Activated naive CD4-positive, alpha-beta T cell treated with Interleukin-2 at 50 U/mL for 16 hours (primary cell): ENCODE measurements at places on chromosomes 4 and X.

GRCh38 chr4:144906181-144906925, 191.6 kb downstream of the ANAPC10 start:
- no peak for DNase-seq

DNA sequence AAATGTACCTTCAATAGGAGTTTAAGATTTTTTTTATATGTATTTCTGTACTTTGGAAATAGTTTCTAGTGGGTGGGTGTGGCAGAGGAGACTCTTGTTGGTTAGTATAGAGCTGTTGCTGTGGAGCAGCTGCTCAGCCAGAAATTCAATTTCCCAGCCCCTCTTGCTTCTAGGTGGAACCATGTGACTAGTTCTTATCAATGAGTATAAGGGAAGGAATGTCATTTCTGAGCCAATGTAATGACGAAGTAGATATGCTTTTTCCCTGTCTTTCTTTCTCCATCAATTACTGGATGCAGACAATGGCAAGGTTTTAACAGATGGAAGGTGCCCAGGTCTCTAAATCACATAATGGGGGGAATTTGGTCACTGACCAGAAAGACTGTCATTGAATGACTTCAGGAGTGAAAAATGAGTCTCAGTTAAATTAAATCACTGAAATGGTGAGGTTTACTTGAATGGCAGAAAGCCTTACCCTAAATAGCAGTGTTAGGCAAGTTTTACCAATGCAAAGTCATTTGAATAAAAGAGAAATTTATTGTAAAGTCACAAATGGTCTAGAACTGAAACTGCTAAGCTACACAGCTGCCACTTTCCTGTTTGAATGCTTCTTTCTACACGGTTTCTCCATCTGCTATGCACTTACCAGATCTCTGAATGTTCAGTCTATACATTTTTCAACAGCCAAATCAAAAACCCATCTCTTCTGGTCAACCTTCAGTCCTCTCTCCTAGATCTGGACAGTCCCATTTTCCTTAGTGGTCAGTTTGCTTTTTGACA, 795.4 kb upstream of the MAGEB2 start:
- no peak for DNase-seq

DNA sequence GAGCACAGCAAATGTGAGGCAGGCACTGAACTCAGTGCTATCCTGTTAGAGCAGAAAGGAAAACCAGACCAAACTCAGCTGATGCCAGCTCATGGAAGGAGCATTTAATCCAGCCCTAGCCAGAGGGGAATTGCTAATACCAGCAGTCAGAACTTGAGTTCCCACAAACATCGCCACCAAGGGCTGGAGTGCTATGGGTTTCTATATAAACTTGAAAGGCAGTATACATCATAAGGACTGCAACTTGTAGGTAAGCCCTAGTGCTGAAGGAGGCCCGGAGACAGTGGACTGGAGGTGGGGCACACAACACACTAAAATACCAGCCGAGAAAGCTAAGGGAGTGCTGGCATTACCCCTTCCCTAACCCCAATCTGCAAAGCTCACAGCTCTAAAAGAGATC, 440.2 kb downstream of the PRR32 start:
- DNase-seq: no peak

DNA sequence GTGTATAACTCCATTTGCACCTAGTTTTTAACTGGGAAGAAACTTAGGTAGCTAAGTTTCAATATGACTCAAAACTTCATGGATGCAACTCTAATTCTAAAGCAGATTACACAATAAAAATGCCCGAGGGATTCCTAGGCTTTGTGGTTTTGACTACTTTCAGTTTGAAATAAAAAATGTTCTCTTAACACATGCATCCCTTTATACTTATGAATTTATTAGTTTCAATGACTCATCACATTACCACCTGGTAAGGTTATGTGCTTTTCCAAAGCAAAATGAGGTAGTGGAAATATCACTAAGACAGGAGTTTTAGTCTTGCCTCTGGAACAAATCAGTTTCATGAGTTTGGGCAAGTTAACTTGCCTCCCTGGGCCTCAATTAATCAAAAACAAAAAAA, 125.5 kb downstream of the OPHN1 start:
- no peak for DNase-seq

GRCh38 chrX:143429131-143429530, 88.1 kb downstream of the SPANXN3 start:
- no peak for DNase-seq

DNA sequence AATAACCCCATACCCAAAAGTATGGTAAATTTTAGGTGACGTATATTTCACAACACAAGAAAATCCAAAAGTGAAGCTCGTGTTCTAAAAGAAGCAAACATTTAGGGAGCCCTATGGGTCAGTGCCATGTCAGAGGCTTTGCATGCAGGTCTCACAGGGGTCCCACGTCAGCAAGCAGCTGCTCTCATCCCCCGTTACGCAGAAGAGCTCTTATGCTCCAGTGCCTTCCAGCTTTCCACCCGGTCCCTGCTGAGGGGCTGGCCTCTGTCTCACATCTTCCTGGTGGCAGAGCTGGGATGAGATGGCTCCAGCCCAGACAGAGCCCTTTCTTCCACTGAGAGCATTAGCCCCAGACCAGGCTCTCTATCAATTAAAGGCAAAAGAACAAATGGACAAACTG, 82.0 kb downstream of the IRF2 start:
- no peak for DNase-seq

DNA sequence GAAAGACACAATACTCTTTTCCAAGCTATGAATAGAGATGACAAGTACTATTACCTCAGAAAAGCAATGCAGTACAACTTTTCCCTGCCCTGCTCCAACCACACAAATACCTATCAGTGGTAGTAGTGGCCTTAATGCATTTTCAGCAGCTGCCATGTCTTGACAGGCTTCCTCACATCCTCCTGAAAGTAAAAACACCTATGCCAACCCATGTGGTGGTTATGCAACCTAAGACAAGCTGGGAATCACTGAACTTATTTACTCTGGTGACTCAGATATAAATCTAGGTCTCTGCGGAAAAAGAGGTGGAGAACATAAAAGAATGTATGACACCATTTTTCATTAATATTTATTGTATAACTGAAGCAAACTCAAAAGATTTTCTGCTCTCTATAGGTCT, 14.5 kb downstream of the WDFY3 start:
- DNase-seq: no peak

GRCh38 chr4:139756391-139757180, 91.0 kb downstream of the MGST2 start:
- DNase-seq: no peak

- peak; percentile 45 for DNase-seq
Measured at GRCh38 chr4:145808021-145808650, 128.2 kb downstream of the C4orf51 start.

DNA sequence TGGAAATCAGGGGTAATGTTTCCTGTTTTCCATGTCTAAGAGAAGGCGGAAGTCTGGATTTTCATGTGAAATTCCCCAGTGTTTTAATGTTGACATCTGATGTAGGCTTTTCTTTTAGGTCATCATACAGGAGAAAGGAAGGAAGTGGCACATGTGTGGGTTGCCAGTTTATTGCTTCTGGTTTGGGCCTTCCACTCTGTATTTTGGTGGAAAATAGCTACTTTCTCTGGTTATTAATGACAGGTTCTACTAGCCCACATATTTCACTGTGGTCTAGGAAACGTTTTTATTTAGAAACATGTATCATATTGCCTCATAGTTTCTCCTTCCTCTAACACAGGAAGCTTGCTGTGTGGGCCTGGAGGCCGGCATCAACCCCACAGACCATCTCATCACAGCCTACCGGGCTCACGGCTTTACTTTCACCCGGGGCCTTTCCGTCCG, 7.2 kb downstream of the PDHA1 start:
- peak; percentile 7 for DNase-seq

- DNase-seq: no peak
Measured at GRCh38 chrX:51155157-51155556, 177.5 kb upstream of the NUDT10 start.

DNA sequence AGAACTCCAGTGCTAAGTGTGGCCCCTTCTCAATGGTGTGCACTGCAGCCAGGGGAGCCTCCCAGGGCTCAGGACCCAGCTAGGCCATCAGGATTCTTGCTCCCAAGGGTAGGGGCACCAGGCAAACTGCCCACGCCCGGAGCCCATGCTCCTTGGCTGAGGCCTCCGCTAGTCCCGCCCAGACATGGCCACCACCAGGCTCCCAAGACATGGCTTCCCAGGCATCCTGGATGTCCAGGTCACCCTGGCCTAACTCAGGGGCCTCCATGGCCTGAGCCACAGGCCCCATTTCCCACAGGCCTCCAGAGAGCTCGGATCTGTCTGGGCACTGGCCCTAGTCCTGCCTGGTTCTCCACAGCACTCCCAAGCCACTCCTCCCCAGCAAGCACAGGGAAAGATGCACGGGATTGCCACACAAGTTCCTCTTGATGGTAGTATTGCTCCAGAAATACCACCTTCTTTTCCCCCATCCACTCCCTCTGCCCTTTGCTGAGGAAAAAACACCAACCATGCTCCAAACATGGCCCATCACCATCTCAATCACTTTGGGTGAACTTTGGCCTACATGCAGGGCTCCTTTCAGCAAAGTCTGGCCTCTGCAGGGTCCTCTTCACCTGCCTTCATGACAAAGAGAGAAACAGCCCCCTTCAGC, 274.7 kb upstream of the AGTR2 start:
- no peak for DNase-seq

- no peak for DNase-seq
Measured at GRCh38 chr4:138835832-138836533, 179.6 kb upstream of the NOCT start.

DNA sequence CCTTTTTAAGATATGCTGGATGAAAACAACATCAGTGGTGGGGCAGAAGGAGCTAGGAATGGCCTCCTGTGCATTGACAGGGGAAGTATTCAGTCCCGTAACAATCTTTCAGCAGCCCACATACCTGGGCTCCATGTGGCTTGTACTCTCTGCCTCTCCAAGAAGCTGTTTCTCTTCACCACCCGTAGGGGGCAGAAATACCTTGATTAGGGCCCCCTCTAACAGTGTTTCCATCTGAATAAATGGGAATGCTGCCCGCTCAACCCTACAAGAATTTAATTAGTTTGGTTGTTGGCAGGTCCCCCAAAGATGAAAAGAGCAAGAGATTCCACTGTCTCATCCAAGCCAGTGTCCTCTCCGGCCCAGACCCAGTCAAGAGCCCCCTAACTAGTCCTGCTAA, 155.2 kb downstream of the SMIM20 start:
- DNase-seq: no peak

DNA sequence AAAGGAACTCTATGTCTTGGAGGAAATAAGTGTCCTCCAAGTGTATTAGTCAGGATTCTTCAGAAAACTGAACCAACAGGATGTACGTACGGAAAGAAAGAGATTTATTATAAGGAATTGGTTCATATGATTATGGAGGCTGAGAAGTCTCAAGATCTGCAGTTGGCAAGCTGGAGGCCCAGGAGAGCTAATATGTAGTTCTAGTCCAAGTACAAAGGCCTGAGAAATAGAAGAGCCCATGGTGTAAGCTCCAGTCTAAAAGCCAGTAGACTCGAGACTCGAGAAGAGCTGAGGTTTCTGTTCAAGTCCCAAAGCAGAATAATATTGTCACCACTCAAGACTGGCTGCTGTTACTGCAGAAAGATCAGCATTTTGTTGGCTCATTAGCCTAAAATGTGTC, 65.3 kb upstream of the EFNB1 start:
- no peak for DNase-seq

DNA sequence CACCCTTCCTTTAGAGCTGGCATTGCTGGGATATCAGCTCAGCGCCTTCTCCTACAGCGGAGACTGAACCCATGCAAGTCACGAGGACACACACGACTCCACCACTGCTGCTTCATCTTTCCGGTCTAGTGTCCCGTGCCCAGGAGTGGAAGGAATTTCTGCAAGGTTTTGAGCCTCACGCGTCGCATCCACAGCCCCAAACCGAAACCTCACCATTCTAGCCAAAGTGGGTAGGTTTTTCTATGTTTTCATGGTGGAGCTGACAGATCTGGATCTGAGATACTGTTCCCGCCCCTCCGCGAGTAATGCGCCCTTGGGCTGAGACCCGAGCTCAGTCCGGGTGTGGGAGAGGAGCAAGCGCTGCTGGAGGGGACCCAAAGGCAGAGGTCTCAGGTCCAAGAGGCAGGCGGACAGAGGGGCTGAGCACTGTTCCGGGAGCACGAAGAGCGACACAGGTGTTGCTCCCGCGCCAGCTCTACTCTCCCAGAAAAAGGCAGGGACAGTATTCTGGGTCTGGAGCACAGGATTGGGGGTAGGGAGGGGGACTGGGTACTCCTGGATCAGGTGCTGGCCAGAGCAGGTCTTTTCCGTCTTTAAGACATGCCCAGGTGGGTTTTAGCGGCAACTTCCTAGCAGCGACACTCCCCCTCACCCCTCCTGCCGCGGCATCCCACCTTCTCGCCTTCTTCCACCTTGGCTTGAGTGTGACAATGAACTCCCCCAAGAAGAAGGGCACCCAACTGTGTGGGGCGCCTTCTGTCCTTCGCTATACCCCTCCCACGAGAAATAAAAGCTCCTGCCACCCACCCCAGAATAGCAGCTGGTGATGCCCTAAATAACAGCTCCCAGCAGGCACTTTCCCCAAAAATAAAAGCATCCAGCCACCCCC, 1.8 kb downstream of the EPHA5 start:
- DNase-seq: no peak

DNA sequence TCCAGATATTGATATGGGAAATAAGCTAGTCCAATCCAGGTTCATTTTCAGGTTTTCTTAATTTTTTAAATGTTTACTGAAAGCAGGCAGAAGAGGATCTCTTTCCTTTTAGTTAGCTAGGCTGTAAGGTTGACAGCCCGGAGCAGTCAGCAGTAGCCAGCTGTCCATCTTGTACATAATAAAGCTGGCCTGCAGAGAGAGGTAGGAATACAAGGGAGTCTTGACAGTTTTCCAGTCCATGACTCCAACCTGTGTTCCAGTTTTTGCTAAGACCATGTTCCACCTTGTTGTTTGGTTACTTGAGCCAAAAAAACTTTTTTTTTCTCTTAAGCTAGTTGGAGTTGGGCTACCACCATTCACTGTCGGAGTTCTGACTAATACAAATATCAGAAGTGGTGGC, 402.7 kb upstream of the TEX13C start:
- DNase-seq: no peak

- no peak for DNase-seq
Measured at GRCh38 chr4:123386609-123387008, 10.0 kb upstream of the SPRY1 start.

DNA sequence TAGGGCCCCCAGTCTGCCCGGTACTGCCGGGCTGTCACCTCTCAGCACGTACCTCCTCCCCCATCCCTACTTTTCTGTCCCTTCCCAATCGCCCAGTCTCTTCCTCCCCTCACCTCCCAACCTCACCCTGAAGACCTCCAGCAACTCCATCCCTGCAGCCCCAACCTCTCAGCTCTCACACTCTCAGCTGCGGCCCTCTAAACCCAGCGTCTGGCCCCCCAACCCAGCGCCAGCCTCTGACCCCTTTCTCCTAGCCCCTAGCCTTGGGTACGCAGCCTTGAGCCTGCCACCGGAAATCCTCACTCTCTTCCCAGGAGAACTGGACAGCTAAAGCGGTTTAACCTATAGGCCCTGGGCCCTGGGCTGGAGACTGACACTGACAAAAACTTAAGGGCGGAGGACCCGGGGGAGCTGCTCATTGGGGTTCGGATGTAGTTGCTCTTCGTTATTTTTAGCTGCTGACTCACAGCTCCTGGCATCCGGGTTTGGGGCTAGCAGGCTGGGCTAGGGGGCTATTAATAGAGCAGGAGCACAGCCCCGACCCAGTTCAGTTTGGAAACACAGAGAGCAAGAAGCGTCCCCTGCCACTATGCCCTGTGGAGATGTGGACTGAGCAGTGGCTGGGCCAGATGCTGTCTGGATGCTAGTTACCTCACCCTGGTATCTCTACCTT, 9.6 kb upstream of the DLG3 start:
- no peak for DNase-seq
